ENCODE measurements at places on chromosomes 2 and 18. TPM values are rescaled to one million over a fixed set of nuclear protein-coding genes. Genes with fewer than 3 reads are reported as not detected.

DNA sequence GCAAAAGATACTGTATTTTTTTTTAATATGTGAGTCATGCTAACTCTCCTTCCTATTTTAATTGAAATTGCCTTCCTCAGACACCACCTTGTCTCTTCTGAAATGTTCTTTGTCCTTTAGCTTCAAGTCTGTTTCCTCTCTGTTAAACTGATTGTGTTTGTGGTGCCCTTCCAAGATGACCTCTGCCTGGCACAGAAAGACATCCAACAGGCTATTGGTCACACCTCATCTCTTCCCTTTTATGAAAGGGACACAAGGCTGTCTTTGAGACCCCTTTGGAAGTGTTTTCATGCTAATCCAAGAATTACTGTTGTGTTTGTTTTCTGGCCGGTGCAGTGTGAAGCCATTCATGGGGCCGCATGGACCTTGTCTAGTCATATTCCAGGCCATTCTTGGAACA lies 94.0 kb upstream of the PIK3C3 start:
- peaks cover 8% of the 10 kb centered on the region for H3K4me1 ChIP-seq
- no peak overlapping the region for H3K27ac ChIP-seq
- no peaks in the 10 kb centered on the region for H3K36me3 ChIP-seq
- H3K27me3 ChIP-seq: no peaks in the 10 kb centered on the region
- H3K4me3 ChIP-seq: no peak overlapping the region

DNA sequence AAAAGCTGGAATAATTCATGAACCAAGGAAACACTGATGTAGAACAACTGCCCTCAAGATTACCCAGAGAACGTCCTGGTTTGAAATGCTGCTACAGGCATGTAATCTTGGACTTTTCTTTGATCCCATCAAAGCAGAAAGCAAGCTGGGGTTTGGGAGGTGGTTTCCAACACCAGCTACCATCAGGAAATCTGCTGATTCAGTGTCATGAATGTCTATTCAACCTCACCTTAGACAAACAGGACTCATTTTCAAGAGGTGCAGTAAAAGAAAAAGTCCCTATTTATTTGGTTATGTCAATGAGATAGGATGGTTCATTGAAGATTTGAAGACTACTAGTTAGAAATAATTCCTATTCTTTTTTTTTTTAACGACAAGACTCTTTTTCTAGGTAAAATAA lies 72.7 kb downstream of the NEB start:
- no peak overlapping the region for H3K4me3 ChIP-seq
- no peaks in the 10 kb centered on the region for H3K4me1 ChIP-seq
- no peak overlapping the region for H3K27ac ChIP-seq
- no peaks in the 10 kb centered on the region for H3K36me3 ChIP-seq

Gene HOXD12
- not detected for total RNA-seq

DNA sequence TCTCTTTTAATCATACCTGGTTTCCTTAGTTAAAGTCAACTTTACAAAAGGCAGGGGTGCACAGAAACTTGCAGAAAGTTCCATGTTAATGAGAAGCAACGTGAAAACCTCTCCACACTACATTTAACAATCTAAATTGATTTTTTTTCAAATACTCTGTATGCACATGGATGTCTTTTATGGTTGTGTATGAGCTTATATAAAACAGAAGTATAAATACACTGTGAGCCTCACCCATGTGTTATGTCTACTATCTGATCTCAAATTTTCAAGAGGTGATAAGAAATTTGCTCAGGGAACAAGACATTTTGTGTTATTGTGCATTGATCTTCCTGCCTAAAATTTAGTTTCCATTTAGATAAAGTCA lies 617.6 kb downstream of the ADCYAP1 start:
- H3K27ac ChIP-seq: no peak overlapping the region
- H3K27me3 ChIP-seq: no peaks in the 10 kb centered on the region
- no peak overlapping the region for H3K4me3 ChIP-seq
- DNase-seq: no peak
- no peaks in the 10 kb centered on the region for H3K36me3 ChIP-seq

- H3K4me1 ChIP-seq: peaks cover 5% of the 10 kb centered on the region
- no peaks in the 10 kb centered on the region for H3K36me3 ChIP-seq
- DNase-seq: no peak
- peak overlapping the region; percentile 97 for H3K4me3 ChIP-seq
- peaks cover 17% of the 10 kb centered on the region for H3K27me3 ChIP-seq
Observed at GRCh38 chr2:127217470-127218325, 2.4 kb downstream of the CYP27C1 start.

- no peaks in the 10 kb centered on the region for H3K4me1 ChIP-seq
- H3K27me3 ChIP-seq: no peaks in the 10 kb centered on the region
- H3K36me3 ChIP-seq: no peaks in the 10 kb centered on the region
- no peak overlapping the region for H3K27ac ChIP-seq
- DNase-seq: no peak
Observed at GRCh38 chr2:33498291-33498956, 22.0 kb downstream of the RASGRP3 start.

Gene ALPG
- 0.56 TPM for total RNA-seq

- H3K27ac ChIP-seq: no peak overlapping the region
- no peak for DNase-seq
- H3K27me3 ChIP-seq: no peaks in the 10 kb centered on the region
- H3K4me1 ChIP-seq: no peaks in the 10 kb centered on the region
Observed at GRCh38 chr18:77433076-77433475, 183.4 kb downstream of the GALR1 start.

- no peak for DNase-seq
Observed at GRCh38 chr18:6959110-6959509, 158.5 kb downstream of the LAMA1 start.

DNA sequence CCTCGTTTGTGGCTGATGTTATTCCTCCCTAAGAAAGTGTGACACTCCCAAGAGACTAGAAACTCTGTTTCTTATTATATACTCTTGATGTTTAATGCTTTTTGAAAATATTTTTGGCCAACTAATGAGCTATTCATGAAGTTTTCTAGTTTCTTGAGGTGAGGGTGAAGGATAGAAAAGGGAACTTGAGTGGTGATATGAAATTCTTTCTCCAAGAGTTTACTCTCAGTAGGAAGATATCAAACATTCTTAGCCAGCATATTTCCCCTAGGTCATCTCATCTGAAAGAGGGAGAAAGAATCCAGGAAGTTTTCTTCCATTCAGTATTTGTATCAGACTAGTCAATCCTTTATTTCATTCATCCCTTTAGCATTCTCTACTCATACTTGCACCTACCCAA lies 95.7 kb downstream of the MAP3K20 start:
- no peaks in the 10 kb centered on the region for H3K4me1 ChIP-seq
- no peak overlapping the region for H3K4me3 ChIP-seq
- no peak overlapping the region for H3K27ac ChIP-seq
- H3K36me3 ChIP-seq: no peaks in the 10 kb centered on the region

GRCh38 chr2:106537047-106537446 lies 49.9 kb downstream of the CD8B2 start:
- no peaks in the 10 kb centered on the region for H3K4me1 ChIP-seq
- no peak overlapping the region for H3K27ac ChIP-seq
- no peak overlapping the region for H3K4me3 ChIP-seq

DNA sequence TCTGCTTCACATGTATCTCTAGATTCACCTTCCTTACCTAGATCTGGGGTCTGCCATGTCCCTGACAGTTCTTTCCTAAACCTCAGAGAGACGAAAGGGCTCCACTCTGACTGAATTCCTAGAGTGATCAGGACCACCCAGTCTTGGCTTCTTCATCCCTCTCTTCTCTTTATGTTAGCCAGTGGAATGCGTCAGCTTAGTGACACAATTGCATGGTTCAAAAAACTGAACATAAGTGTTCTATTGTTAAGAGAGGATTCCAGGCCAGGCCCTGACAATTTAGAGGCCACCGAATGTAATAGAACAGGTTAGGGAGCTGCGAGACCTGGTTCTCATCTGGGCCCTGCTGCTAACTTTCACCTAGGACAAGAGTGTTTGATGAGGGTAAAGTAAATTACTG lies 10.0 kb downstream of the PRELID3A start:
- no peak overlapping the region for H3K4me3 ChIP-seq
- H3K27me3 ChIP-seq: no peaks in the 10 kb centered on the region
- H3K36me3 ChIP-seq: peaks cover 2% of the 10 kb centered on the region
- no peak for DNase-seq

- peak; percentile 58 for DNase-seq
- H3K27me3 ChIP-seq: no peaks in the 10 kb centered on the region
- H3K4me3 ChIP-seq: no peak overlapping the region
- H3K27ac ChIP-seq: no peak overlapping the region
- no peaks in the 10 kb centered on the region for H3K4me1 ChIP-seq
Observed at GRCh38 chr18:32549248-32550110, 78.8 kb upstream of the GAREM1 start.

Gene ATP6V1B1
- not detected for total RNA-seq

DNA sequence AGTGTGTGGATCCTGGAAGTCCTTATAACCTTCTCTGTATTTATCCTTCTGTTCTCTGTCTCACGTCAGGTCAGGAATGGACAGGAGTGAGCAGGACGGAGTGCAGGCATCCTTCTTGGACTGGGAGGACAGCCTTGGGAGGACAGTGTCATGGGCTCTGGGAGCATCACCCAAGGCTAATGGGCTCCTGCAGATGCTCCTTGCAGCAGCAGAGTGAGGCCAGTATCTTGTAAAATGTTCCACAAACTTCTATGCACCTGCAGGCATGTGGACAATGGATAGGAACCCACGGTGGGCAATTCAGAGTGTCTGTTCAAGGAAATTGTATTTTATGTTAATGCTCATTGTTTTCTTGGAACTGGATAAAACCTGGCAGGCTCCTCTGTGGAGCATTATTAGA lies 176.2 kb downstream of the RNF144A start:
- H3K36me3 ChIP-seq: no peaks in the 10 kb centered on the region
- DNase-seq: no peak
- no peaks in the 10 kb centered on the region for H3K27me3 ChIP-seq
- H3K27ac ChIP-seq: no peak overlapping the region

Gene IL1F10
- total RNA-seq: not detected

- H3K4me1 ChIP-seq: no peaks in the 10 kb centered on the region
- no peak overlapping the region for H3K27ac ChIP-seq
Observed at GRCh38 chr18:36887864-36888263, 58.9 kb downstream of the KIAA1328 start.

GRCh38 chr2:138622613-138623012 lies 121.0 kb downstream of the SPOPL start:
- no peak overlapping the region for H3K27ac ChIP-seq
- no peak overlapping the region for H3K4me3 ChIP-seq
- H3K4me1 ChIP-seq: no peaks in the 10 kb centered on the region
- no peak for DNase-seq
- H3K36me3 ChIP-seq: no peaks in the 10 kb centered on the region

- no peak overlapping the region for H3K4me3 ChIP-seq
- no peaks in the 10 kb centered on the region for H3K27me3 ChIP-seq
- H3K4me1 ChIP-seq: no peaks in the 10 kb centered on the region
- no peak for DNase-seq
Observed at GRCh38 chr2:67015681-67016080, 381.5 kb upstream of the ETAA1 start.

Gene MC2R
- total RNA-seq: not detected

DNA sequence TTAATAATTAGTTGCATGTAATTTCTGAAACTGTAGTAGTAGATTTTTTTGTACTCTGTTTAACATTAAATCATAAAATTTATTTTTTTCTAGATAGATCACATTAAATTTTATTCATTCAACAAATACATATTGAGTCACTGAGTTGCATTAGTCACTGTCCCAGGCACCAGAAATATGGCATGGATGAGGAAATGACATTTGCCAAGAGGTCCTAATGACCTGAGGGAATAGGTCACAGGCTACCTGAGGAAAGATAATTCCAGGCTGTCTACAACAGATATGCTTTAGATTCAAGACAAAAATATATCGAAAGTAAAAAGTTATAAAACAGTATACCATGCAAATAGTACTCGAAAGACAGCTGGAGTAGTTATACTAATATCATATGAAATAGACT lies 852.4 kb upstream of the ACVR2A start:
- H3K4me1 ChIP-seq: no peaks in the 10 kb centered on the region
- no peaks in the 10 kb centered on the region for H3K36me3 ChIP-seq
- no peak overlapping the region for H3K4me3 ChIP-seq
- DNase-seq: no peak
- no peak overlapping the region for H3K27ac ChIP-seq
- H3K27me3 ChIP-seq: no peaks in the 10 kb centered on the region

DNA sequence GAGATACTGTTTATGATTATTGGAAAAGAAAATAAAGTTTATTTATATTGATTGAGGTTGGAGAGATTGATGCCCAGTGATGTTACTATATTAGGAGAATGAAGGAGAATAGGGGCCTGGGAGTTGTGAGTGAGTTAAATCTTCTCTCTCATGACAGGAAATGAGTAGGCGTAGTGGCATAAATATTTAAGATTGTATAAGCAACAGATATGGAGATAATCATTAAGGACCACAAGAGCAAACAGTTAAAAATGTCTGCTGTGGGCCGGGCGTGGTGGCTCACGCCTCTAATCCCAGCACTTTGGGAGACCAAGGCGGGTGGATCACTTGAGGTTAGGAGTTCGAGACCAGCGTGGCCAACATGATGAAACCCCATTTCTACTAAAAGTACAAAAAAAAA lies 62.7 kb downstream of the PTRHD1 start:
- H3K36me3 ChIP-seq: no peaks in the 10 kb centered on the region
- no peaks in the 10 kb centered on the region for H3K27me3 ChIP-seq
- DNase-seq: no peak
- H3K27ac ChIP-seq: no peak overlapping the region

DNA sequence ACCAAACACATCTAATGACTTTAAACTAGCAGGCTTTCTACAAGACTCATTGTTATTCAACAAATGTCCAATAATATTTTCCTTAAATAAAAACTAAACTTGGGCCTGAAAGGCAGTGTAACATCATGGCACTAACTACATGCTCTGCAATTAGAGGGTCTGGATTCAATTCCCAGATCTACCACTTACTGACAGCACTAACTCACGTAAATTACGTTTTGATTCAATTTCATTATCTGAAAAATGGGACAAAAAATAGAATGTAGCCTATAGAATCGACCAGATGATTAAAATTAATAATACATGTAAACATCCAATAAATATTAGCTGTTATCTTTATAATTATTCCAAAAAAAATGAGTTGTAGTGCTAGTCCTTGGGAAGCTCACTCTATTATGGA lies 98.0 kb upstream of the DDX18 start:
- no peaks in the 10 kb centered on the region for H3K36me3 ChIP-seq
- H3K27me3 ChIP-seq: no peaks in the 10 kb centered on the region
- H3K4me1 ChIP-seq: no peaks in the 10 kb centered on the region
- no peak overlapping the region for H3K4me3 ChIP-seq
- H3K27ac ChIP-seq: no peak overlapping the region

DNA sequence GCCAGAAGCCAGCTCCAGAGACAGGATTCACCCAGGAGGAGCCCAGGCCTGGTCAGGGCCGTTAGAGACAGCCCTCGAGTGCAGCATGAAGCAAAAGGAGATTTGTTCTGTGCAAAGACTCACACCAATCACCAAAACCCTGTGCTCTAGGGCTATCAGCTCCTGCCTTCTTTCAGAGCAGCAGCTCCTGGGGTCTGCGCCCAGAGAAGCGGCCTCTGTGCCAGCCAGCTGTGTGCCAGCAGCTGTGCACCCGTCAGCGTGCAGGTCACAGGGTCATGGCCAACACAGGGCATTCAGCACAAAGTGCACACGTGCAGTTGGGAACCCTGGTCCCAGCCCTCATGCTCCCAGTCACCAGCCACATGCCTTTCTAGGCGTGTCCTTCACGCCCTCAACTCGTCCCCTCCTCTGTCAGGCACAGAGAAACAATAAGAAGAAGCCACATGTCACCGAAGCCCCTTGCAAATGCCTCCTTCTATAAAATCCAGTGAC lies 49.3 kb downstream of the ZNF516 start:
- no peaks in the 10 kb centered on the region for H3K36me3 ChIP-seq
- no peaks in the 10 kb centered on the region for H3K4me1 ChIP-seq
- no peak for DNase-seq

- peak; percentile 88 for DNase-seq
- H3K27me3 ChIP-seq: no peaks in the 10 kb centered on the region
- H3K4me3 ChIP-seq: peak overlapping the region; percentile 72
- peak overlapping the region; percentile 62 for H3K27ac ChIP-seq
Observed at GRCh38 chr2:27369471-27370025, 590 bp downstream of the EIF2B4 start.

Gene CD207
- total RNA-seq: not detected

Data from H1 (cell line).